ENCODE measurements at places on chromosomes 2 and 18. TPM values are rescaled to one million over a fixed set of nuclear protein-coding genes. Genes with fewer than 3 reads are reported as not detected.

GRCh38 chr2:222963641-222964040, 88.3 kb upstream of the KCNE4 start:
- DNase-seq: no peak
- H3K27me3 ChIP-seq: peaks cover 30% of the 10 kb centered on the region
- H3K36me3 ChIP-seq: no peaks in the 10 kb centered on the region
- no peaks in the 10 kb centered on the region for H3K4me1 ChIP-seq

DNA sequence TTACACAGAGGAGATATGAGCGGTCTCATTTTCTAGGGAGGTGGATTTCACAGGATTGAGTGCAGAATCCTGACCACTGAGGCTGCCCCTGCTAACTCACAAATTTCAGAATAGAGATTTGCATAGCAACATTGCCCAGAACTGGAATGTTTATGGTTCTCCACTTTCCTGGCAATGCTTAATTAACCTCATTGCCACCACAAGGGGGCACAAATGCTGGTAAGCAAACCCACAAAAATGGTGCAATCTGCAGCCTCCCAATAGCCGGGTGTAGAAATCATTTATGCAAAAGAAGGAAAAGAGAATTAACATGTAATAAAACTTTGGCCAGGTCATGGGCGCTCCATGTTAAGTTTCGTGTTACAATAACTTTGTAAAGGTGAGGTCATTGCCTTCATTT, 112.4 kb downstream of the CYRIA start:
- no peaks in the 10 kb centered on the region for H3K36me3 ChIP-seq
- H3K27me3 ChIP-seq: no peaks in the 10 kb centered on the region
- no peak overlapping the region for H3K27ac ChIP-seq
- no peak overlapping the region for H3K4me3 ChIP-seq
- no peaks in the 10 kb centered on the region for H3K4me1 ChIP-seq

- H3K27me3 ChIP-seq: no peaks in the 10 kb centered on the region
- no peak overlapping the region for H3K4me3 ChIP-seq
- DNase-seq: no peak
- H3K27ac ChIP-seq: no peak overlapping the region
- H3K4me1 ChIP-seq: peaks cover 3% of the 10 kb centered on the region
Measured at GRCh38 chr2:36889795-36890194, 76.5 kb downstream of the STRN start.

GRCh38 chr2:76958749-76959148, 563.4 kb downstream of the LRRTM4 start:
- H3K4me3 ChIP-seq: no peak overlapping the region
- no peak for DNase-seq
- H3K4me1 ChIP-seq: no peaks in the 10 kb centered on the region

DNA sequence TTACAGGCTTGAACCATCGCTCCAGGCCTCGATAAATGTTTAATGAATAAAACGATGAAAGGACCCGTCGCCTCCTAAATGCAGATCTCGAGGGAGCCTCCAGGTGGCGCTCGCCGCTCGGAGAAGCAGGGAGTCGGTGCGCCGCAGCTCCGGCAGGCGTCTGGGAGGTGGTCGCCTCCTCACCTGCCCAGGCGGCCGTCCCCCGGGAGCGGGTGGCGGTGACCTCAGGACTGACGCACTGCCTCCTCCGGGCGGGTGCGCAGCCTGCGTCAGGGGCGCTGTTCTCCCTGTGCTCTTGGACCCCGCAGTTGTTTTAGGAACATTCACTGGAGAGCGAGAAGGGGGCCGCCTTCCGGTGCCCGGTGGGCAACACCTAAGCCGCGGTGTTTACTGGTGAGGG, 38.6 kb upstream of the POLE4 start:
- peak; percentile 74 for DNase-seq
- no peaks in the 10 kb centered on the region for H3K36me3 ChIP-seq
- H3K27me3 ChIP-seq: peaks cover 43% of the 10 kb centered on the region
- peaks cover 22% of the 10 kb centered on the region for H3K4me1 ChIP-seq
- H3K27ac ChIP-seq: no peak overlapping the region
- H3K4me3 ChIP-seq: no peak overlapping the region

- H3K27ac ChIP-seq: no peak overlapping the region
- no peaks in the 10 kb centered on the region for H3K36me3 ChIP-seq
- DNase-seq: peak; percentile 74
- no peaks in the 10 kb centered on the region for H3K4me1 ChIP-seq
- no peak overlapping the region for H3K4me3 ChIP-seq
- H3K27me3 ChIP-seq: peaks cover 47% of the 10 kb centered on the region
Measured at GRCh38 chr2:162221064-162221463, 22.2 kb downstream of the FAP start.

DNA sequence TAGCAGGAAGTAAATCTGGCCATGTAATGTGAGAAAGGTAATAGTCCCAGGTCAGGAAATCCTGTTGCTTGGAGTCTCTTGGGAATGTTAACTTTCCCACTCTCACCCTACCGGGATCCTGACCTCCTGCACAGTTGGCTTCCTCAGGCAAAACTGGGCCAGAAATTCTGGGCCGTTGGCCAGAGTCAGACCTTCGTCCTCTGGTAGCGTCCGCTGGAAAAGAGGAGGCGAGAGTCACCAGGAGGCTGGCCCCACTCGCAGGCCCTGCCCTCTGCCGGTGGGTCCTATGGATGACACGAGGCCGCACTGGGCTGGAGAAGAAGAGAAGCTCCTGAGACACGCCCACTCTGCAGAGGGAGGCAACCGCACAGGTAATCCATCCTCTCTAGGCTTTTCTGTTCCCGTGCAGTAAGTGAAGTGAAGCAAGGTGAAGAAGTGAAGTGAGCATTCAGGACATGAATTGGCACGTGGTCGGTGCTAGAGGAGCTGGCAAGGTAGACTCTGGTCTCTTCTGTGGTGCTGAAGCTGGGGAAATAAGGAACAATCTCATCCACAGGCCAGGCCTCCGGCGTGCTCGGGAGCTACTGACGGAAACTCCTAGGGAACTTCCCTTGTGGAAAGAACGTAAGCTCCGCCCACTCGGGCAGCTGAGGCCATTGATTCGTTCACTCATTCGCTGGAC, 182.7 kb upstream of the GLI2 start:
- no peak overlapping the region for H3K27ac ChIP-seq
- no peaks in the 10 kb centered on the region for H3K36me3 ChIP-seq
- peaks cover 2% of the 10 kb centered on the region for H3K27me3 ChIP-seq

- H3K36me3 ChIP-seq: peaks cover 23% of the 10 kb centered on the region
- H3K4me3 ChIP-seq: peak overlapping the region; percentile 54
- H3K27me3 ChIP-seq: no peaks in the 10 kb centered on the region
Measured at GRCh38 chr2:96315400-96316071, 9.6 kb upstream of the ITPRIPL1 start.

GRCh38 chr18:39622431-39622830, 2056.8 kb upstream of the CELF4 start:
- H3K27me3 ChIP-seq: no peaks in the 10 kb centered on the region
- H3K27ac ChIP-seq: no peak overlapping the region
- H3K4me1 ChIP-seq: no peaks in the 10 kb centered on the region
- no peak overlapping the region for H3K4me3 ChIP-seq

- DNase-seq: no peak
- no peak overlapping the region for H3K27ac ChIP-seq
- no peaks in the 10 kb centered on the region for H3K36me3 ChIP-seq
- peaks cover 41% of the 10 kb centered on the region for H3K27me3 ChIP-seq
- H3K4me3 ChIP-seq: no peak overlapping the region
Measured at GRCh38 chr18:58538604-58539386, 90.1 kb downstream of the ALPK2 start.

DNA sequence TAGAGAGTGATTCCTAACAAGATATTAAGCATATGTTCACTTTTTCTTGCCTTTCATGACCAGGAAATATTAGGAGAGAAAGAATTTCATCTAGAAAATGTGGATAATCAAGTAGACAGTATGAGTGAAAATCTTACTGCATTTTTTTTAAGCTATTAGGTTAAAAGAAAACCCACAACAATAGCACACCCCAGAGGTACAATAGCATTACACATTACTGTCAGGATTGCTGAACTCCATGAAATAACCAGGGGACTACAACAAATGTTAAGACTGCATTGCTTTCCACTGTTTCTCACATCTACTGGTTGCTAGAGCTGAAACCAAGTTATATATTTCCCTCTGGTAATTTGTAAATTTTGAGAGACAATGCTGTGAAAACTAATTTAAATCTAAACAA, 33.7 kb downstream of the KLF7 start:
- H3K4me3 ChIP-seq: no peak overlapping the region
- peaks cover 2% of the 10 kb centered on the region for H3K36me3 ChIP-seq
- H3K27ac ChIP-seq: no peak overlapping the region

The CHRNG gene
- total RNA-seq: not detected

The CLIP4 gene
- 36.7 TPM for total RNA-seq

The CFAP65 gene
- not detected for total RNA-seq

The OSR1 gene
- total RNA-seq: not detected

The TCF23 gene
- total RNA-seq: not detected

The LCT gene
- total RNA-seq: 0.56 TPM

The LHCGR gene
- total RNA-seq: not detected

All from activated CD8-positive, alpha-beta memory T cell treated with anti-CD3 and anti-CD28 coated beads, Interleukin-2, amount 10 ng/mL, durations not matched to agents 7 days and 5 days (primary cell).